ENCODE measurements at places on chromosomes 6 and 20. TPM values are rescaled to one million over a fixed set of nuclear protein-coding genes. Genes with fewer than 3 reads are reported as not detected.

METTL24 gene
- total RNA-seq: 2.4 TPM

RIPPLY2 gene
- total RNA-seq: not detected

AURKA gene
- 0.95 TPM for total RNA-seq

CST5 gene
- total RNA-seq: not detected

MACROD2 gene
- 7.0 TPM for total RNA-seq

ALDH8A1 gene
- total RNA-seq: 3.0 TPM

IL17F gene
- total RNA-seq: not detected

TBC1D7 gene
- total RNA-seq: 11.3 TPM

ULBP1 gene
- total RNA-seq: not detected

CCN5 gene
- 75.5 TPM for total RNA-seq

All from omental fat pad (tissue), 4 donors.